ENCODE measurements at places on chromosomes 2 and 18.
A peak's percentile ranks its signal among the peaks of the same experiment; 100 is the strongest.

GRCh38 chr2:7083580-7084509 lies 166.6 kb downstream of the RNF144A start:
- H3K27me3 ChIP-seq: no peaks in the 10 kb centered on the region
- no peak for DNase-seq
- H3K4me3 ChIP-seq: no peak overlapping the region

- H3K4me3 ChIP-seq: no peak overlapping the region
- no peaks in the 10 kb centered on the region for H3K36me3 ChIP-seq
- DNase-seq: peak; percentile 41
These were observed 100.4 kb upstream of the SMAD2 start for GRCh38 chr18:48030616-48031480.

DNA sequence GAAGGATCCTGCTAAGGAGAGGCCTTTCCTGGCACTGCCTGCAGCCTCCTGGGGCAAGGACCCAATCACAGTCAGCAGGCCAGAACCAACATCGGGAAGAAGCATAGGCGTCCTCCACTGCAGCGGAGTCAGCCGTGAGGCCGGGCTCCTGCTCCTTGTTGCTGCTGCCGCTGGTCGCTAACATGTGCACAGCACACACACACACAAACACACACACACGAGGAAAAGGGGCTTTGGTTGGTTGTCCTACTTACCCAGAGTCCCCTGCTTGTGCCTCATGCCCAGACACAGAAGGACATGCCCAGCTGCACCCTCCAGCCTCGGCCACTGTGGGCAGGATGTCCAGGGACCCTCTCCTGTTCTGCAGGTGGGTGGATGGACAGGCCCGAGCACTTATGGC lies 209.4 kb downstream of the GLI2 start:
- no peak overlapping the region for H3K4me3 ChIP-seq
- H3K27me3 ChIP-seq: no peaks in the 10 kb centered on the region
- H3K27ac ChIP-seq: no peak overlapping the region
- no peak for DNase-seq
- H3K4me1 ChIP-seq: peaks cover 60% of the 10 kb centered on the region

GRCh38 chr2:143084462-143084861 lies 44.8 kb upstream of the ARHGAP15 start:
- H3K27ac ChIP-seq: no peak overlapping the region
- DNase-seq: no peak
- no peaks in the 10 kb centered on the region for H3K4me1 ChIP-seq
- no peaks in the 10 kb centered on the region for H3K36me3 ChIP-seq
- no peaks in the 10 kb centered on the region for H3K27me3 ChIP-seq

- no peak overlapping the region for H3K4me3 ChIP-seq
- no peaks in the 10 kb centered on the region for H3K4me1 ChIP-seq
These were observed 127.7 kb downstream of the SOCS6 start for GRCh38 chr18:70416496-70416895.

GRCh38 chr2:15693926-15694588 lies 102.4 kb downstream of the DDX1 start:
- no peaks in the 10 kb centered on the region for H3K36me3 ChIP-seq
- H3K27ac ChIP-seq: peak overlapping the region; percentile 6
- no peak for DNase-seq
- no peak overlapping the region for H3K4me3 ChIP-seq
- H3K4me1 ChIP-seq: peaks cover 14% of the 10 kb centered on the region
- H3K27me3 ChIP-seq: no peaks in the 10 kb centered on the region

DNA sequence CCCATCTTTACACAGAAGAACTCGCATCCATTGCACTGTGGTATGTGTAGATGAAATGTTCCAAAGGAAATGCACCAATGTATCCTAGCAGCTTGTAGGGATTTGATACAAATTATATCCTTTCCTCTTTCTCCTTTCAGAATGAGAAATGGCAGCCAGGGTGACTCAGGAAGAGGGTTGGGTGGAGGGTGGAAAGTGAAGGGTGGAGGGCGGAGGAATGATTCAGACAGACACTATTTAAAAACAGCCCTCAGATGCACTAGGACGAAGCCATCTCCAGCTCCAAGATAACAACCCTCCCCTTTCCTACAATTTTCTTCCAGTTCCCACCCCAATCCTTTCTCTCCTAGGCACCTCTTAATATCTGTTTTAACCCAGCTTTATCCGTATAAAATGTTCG lies 96.2 kb upstream of the STK39 start:
- H3K4me1 ChIP-seq: peaks cover 26% of the 10 kb centered on the region
- H3K27me3 ChIP-seq: no peaks in the 10 kb centered on the region
- H3K27ac ChIP-seq: no peak overlapping the region

DNA sequence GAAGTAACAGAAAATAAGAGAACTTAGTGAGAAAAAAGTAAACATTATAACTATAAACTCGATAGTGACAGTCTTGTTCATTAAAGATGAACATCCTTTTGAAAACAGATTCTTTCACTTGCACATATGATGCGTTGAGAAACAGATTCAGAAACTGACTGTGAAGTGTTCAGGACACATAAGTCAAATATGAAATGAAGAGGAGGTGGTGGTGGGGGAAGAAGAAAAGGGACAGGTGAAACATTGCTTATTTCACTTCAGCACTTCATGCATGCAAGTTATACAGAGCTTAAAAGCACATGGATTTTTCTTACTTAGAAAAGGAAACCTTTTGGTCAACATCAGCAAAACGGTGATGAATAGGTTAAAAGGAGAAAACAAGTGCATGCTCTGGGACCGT lies 42.5 kb downstream of the STAT4 start:
- no peak overlapping the region for H3K27ac ChIP-seq
- DNase-seq: no peak
- H3K4me3 ChIP-seq: no peak overlapping the region
- no peaks in the 10 kb centered on the region for H3K4me1 ChIP-seq

DNA sequence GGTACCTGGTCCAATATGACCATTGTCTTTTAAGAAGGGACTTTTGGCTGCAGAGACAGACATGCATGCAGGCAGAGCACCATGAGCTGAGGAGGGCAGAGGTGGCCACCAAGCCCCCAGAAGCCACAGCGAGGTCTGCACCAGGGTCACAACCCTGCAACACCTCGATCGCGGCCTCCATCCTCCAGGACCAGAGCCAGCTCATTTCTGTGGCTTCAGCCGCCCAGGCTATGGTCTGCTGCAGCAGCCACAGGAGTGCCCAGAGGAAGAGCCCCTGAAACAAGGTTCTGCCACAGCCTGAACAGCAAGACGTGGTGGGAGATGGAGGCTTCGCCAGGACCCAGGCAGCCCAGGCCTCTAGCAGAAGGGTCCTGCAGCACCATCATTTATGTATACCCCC lies 53.9 kb downstream of the ANKMY1 start:
- no peak overlapping the region for H3K27ac ChIP-seq
- DNase-seq: no peak
- no peaks in the 10 kb centered on the region for H3K4me1 ChIP-seq
- H3K4me3 ChIP-seq: no peak overlapping the region
- peaks cover 4% of the 10 kb centered on the region for H3K36me3 ChIP-seq

GRCh38 chr2:145012806-145013205 lies 492.9 kb upstream of the ZEB2 start:
- no peaks in the 10 kb centered on the region for H3K27me3 ChIP-seq
- H3K36me3 ChIP-seq: no peaks in the 10 kb centered on the region
- H3K4me1 ChIP-seq: peaks cover 21% of the 10 kb centered on the region
- no peak overlapping the region for H3K4me3 ChIP-seq

DNA sequence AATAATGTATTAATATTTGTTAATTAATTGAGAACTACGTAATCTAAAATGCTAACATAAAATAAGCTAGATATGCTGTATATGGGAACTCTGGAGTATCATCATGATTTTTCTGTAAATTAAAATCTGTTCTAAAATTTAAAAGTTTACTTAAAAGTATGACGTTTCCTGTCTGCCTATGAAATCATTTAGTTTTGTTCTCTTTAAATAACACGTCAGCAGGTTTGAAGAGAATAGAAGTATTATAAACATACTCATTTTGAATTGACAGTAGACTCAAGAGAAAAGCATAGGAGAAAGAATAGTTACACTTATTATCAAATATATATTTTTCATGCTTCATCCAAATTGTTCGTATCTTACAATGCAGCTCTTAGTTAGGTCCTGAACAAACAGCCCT lies 19.1 kb upstream of the ZNF804A start:
- no peak for DNase-seq
- H3K4me1 ChIP-seq: no peaks in the 10 kb centered on the region
- H3K27me3 ChIP-seq: no peaks in the 10 kb centered on the region
- H3K27ac ChIP-seq: no peak overlapping the region
- H3K36me3 ChIP-seq: no peaks in the 10 kb centered on the region

DNA sequence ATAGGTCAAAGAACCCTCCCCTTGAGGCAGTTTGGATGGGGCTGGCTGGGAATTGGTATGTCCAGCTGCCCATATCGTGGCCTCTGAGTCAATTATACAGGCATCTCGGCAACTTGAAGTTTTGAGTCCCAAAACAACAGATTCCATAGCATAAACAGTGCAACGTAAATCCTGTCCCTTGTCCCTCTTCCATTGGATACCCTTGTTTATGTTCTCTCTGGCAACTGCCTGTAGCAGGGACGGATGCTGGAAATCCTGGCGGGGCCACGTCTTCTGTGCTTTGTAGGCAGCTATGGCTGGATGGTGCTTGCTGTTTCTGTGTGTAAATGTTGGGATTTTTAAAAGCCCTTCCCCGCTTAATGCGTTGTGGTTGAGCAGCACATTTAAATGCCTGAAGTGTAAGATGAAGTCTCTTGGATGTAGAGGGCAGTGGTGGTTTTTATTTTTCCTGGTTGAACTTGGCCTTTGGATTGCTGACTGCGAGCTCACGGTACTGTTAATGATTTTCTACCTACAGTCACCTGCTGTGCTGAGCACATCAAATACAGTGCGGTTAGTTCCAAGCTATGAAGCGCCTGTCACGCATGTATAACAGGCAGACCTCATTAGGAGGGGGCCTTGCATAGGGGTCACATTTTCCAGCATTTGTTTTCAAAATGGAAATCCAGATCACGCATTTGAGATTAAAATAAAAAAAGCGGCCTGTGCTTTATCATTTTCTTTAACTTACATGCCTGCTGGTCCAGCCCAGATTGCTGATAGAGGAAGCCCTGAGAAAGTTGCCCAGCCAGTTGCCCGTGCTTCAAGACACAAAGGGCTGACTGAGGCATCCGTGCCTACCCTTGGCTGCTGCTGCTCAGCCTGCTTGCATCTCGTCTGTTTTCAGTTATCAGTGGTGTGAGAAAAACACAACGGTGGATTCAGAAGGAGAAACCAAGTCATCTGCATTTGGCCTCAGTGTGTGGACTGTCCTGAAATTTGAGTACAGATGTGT lies 84.7 kb downstream of the NEDD4L start:
- no peaks in the 10 kb centered on the region for H3K4me1 ChIP-seq
- H3K36me3 ChIP-seq: peaks cover 2% of the 10 kb centered on the region
- H3K4me3 ChIP-seq: no peak overlapping the region
- no peak for DNase-seq
- H3K27ac ChIP-seq: peak overlapping the region; percentile 39

DNA sequence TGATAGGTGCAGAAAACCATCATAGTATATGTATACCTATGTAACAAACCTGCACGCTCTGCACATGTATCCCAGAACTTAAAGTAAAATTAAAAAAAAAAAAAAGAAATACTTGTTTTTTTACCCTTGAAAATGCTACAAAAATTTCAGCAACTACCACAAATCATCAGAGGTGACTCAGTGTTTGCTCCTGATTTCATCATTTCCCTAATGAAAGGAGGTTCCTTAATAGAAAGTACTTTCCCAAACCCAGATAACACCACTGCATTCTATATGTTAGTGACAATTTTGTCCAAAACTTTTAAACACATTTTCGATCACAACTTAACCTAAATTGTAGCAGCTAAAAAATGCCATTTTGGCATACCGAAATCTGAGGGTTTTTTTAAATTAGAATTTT lies 163.3 kb downstream of the SLC39A10 start:
- DNase-seq: no peak
- no peak overlapping the region for H3K27ac ChIP-seq
- H3K4me1 ChIP-seq: no peaks in the 10 kb centered on the region

- DNase-seq: no peak
These were observed 27.2 kb downstream of the STEAP3 start for GRCh38 chr2:119250718-119251290.

DNA sequence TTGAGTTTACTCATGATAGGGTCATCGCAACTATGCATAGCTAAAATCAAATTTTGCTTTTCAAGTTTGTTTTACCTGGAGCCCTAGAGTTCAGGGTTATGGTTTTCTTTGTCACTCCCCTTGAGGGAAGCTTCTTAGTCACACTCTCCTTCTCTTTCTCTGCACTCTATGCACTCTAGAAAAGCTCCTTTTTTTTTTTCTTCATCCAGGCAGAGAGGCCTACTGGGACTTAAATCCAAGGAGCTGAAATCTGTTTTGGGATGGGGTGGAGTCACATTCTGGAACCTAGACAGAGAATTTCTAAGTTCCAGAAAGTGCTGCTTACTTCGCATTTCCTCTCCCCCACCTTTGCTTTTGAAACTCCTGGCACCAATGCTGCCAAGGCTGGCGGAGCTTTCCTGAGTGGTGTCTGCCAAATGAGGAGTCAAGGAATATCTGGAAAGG lies 19.1 kb upstream of the IL18R1 start:
- no peak for DNase-seq
- no peak overlapping the region for H3K27ac ChIP-seq
- H3K4me1 ChIP-seq: no peaks in the 10 kb centered on the region
- H3K36me3 ChIP-seq: no peaks in the 10 kb centered on the region

DNA sequence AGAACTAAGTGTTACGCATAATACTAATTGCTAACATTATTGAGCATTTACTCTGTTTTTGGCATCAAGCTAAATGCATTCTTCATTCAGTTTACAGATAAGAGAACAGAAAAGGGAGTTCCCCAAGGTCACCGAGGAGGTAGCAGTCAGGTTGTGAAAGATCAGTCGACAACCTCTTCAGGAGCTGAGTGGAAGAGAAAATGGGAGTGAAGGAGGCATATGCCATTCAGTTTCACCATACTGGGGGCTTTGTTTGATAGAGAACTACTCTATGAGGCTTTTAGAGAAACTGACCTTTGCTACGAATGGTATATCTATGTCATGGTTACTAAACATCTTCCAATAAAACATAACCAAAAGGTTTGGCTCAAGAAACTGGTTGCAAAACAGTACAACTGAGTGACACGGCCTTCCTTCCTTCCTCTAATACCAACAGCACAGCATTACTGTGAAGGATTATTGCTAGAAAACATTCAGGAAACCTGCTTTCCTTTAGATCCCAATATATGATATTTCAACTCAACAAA lies 112.1 kb downstream of the RBMS1 start:
- no peaks in the 10 kb centered on the region for H3K36me3 ChIP-seq
- H3K27me3 ChIP-seq: no peaks in the 10 kb centered on the region
- H3K27ac ChIP-seq: no peak overlapping the region
- no peak for DNase-seq

GRCh38 chr18:492451-492850 lies 8.1 kb downstream of the COLEC12 start:
- no peaks in the 10 kb centered on the region for H3K36me3 ChIP-seq
- peaks cover 12% of the 10 kb centered on the region for H3K27me3 ChIP-seq
- peaks cover 5% of the 10 kb centered on the region for H3K4me1 ChIP-seq
- DNase-seq: no peak
- H3K27ac ChIP-seq: no peak overlapping the region
- H3K4me3 ChIP-seq: no peak overlapping the region

DNA sequence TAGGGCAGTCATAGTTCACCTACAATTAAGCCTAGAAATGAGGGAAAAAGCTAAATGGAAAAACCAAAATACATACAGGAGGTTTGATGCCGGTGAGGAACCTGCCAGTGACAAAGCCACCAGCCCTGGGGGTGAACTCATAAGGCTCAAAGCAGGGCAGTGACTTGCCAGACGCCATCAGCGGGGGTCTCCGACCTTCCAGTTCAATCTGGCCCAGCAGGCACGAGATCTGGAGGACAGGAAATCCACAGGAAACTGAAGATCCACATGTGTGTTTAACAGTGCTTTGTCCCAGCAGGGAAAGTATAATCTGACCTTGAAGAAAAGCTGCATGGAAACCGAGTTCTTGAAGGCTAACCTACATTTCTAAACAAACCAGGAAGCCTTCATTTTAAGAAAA lies 60.1 kb downstream of the POLR1A start:
- H3K36me3 ChIP-seq: peaks cover 15% of the 10 kb centered on the region
- H3K4me3 ChIP-seq: no peak overlapping the region
- no peak for DNase-seq
- H3K27me3 ChIP-seq: no peaks in the 10 kb centered on the region
- H3K4me1 ChIP-seq: no peaks in the 10 kb centered on the region

All from neural crest cell (in vitro differentiated cells).